Activated CD4-positive, alpha-beta T cell treated with anti-CD3 and anti-CD28 coated beads, Interleukin-2, amount 10 ng/mL, durations not matched to agents 7 days and 5 days (primary cell): ENCODE measurements at places on chromosomes 1 and 21. TPM values are rescaled to one million over a fixed set of nuclear protein-coding genes. Genes with fewer than 3 reads are reported as not detected.

The KIAA1614 gene
- total RNA-seq, result 0.22 TPM

The KTI12 gene
- total RNA-seq, result 12.9 TPM

The PGBD5 gene
- total RNA-seq, result not detected

DNA sequence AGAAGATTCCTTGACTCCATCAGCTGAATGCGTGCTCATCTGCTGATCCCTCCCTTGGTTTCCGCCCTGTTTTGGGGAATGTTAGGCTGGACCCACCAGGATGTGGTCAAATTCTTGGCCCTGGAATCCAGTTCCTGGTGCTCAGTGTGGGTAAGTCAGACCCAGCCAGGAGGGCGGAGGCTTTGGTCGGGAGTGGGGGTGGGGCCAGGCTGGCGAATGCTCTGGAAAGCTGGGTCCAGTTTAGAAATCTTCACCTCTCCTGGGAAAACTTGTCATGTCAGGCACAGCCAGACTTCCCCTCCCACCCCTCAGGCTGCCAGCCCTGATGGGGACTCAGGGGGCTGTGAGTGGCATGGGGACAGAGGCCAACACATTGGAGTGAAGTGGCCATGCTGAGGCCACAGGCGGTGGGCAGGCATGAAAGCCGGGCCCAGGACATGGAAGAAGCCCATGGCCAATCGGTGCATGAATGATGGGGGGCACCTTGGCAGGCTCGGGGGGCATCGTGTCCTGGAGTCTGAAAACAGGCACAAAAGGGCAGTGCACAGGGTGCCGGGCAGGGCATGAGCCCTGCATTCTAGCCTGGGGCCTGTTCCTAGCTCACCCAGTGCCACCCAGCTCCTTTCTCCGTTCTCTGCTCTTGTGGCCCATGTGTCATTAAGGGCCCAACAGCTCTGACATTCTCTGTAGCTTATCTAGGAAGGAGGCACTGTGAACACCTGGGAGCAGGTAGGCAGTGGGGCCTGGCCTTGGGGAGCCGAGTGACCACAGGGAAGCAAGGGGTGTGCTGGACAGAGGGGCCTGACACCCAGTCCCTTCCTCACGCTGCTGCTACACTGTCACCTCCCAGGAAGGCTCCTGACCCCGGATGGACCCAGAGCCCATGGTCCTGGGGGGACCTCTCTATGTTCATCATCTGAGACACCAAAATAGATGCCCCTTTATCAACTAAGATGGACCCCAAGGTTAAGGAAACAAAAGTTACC is 14.6 kb upstream of the PADI1 start:
- peaks cover 5% of the 10 kb centered on the region for H3K27me3 ChIP-seq
- H3K4me3 ChIP-seq, result no peak overlapping the region
- no peaks in the 10 kb centered on the region for H3K36me3 ChIP-seq
- no peak overlapping the region for H3K27ac ChIP-seq

- DNase-seq, result no peak
- no peak overlapping the region for H3K27ac ChIP-seq
- no peak overlapping the region for H3K4me3 ChIP-seq
- peaks cover 12% of the 10 kb centered on the region for H3K27me3 ChIP-seq
- H3K36me3 ChIP-seq, result no peaks in the 10 kb centered on the region
- H3K4me1 ChIP-seq, result no peaks in the 10 kb centered on the region
Observed at GRCh38 chr1:53448241-53448841, 10.9 kb upstream of the DMRTB1 start.

- H3K36me3 ChIP-seq, result no peaks in the 10 kb centered on the region
- H3K4me1 ChIP-seq, result no peaks in the 10 kb centered on the region
- H3K27me3 ChIP-seq, result no peaks in the 10 kb centered on the region
Observed at GRCh38 chr1:238119060-238119459, 228.3 kb upstream of the ZP4 start.

DNA sequence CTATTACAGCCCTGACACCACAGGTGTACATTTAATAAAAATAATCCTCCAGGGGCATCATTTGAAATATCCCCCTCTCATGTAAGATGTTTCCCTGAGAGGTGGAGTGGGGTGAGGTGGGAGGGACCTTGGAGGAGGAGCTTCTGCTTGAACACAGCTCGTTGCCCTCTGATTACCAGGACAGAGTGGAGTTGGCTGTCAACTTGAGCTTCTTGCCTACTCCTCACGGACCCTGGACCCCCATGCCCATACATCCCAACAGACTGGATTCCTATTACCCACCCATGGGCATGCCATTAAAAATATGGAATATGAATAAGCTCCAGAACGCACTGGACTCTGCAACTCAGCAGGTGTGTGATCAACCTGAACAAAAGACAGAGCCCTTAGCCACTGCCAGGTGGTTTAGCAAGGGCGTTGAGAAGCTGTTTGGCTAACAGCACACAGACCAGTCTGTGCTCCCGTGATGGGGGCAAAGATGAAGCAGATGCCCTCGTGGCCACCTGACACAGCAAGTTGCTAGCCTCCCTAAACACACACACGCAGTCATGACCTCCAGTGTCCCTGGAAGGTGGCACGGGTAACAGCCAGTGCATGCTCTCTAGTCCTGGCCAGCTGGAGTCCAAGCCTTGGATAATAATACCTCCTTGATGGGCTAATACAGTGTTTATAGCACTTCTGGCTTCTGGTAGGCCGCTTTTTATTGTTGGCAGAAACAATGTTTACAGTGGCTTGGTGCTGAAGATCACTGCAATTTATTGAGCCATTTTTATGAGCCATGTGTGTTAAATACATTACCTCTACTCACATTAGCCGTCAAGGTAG is 155.0 kb downstream of the TOMM20 start:
- H3K4me1 ChIP-seq, result peaks cover 79% of the 10 kb centered on the region
- H3K27me3 ChIP-seq, result no peaks in the 10 kb centered on the region
- H3K4me3 ChIP-seq, result no peak overlapping the region

DNA sequence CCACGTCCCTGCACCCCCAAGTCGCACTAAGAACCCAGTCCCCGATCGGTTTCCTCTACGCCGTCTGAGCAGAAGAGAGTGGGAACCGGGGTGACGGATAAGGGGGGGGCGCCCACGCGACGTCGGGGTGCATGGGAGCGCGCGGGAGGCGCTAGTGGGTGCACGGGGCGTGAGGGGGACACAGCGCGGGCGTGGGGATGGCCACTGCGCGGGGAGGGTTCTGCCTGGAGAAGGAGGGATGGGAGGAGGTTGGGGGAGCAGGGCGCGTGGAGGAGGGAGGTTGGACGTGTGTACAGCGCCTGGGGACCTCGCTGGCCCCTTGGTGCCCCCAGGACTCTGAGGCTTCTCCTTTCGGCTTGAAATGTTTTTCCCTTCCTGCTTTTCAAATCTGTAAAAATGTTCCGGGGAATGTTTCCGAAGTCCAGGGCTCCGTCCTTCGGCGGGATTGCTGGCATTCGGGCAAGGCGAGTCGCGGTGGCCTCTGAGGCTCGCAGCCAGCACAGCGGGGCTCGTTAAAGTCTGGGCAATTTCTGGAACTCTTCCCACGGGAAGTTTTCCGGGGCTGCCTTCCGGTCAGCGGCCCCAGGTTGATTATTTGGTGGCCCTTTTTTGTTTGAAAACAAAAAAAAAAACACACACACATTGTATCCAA is 13.1 kb downstream of the RNF220 start:
- H3K27ac ChIP-seq, result no peak overlapping the region
- no peaks in the 10 kb centered on the region for H3K36me3 ChIP-seq
- H3K4me3 ChIP-seq, result no peak overlapping the region
- H3K4me1 ChIP-seq, result peaks cover 3% of the 10 kb centered on the region
- peaks cover 64% of the 10 kb centered on the region for H3K27me3 ChIP-seq
- DNase-seq, result no peak

GRCh38 chr1:216032284-216032683 is 391.0 kb downstream of the USH2A start:
- H3K27ac ChIP-seq, result no peak overlapping the region
- no peaks in the 10 kb centered on the region for H3K4me1 ChIP-seq
- no peak for DNase-seq

- no peaks in the 10 kb centered on the region for H3K36me3 ChIP-seq
- H3K4me3 ChIP-seq, result no peak overlapping the region
- no peak for DNase-seq
- no peak overlapping the region for H3K27ac ChIP-seq
Observed at GRCh38 chr1:4853904-4854303, 199.5 kb downstream of the AJAP1 start.

DNA sequence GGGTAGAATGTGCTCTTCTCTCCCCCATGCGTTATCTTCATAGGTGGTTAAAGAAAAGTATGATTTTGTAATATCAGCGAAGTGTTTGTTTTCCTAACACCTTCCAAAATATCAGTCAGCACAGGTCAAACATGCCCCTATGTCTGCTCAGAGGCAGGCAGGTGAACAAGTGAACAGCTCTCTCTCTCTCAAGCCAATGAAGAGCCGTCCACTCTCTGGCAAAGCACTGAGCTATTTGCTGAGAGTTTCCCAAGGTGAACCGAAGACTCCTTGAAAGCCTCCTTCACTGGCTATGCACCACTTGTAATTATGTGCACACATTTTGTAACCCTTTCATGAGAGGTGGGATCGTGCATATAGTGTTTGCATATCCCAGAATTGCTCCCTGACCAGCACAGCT is 47.7 kb downstream of the ST6GALNAC3 start:
- no peaks in the 10 kb centered on the region for H3K4me1 ChIP-seq
- no peak overlapping the region for H3K27ac ChIP-seq
- no peak overlapping the region for H3K4me3 ChIP-seq
- no peaks in the 10 kb centered on the region for H3K27me3 ChIP-seq
- no peaks in the 10 kb centered on the region for H3K36me3 ChIP-seq
- DNase-seq, result no peak

- no peaks in the 10 kb centered on the region for H3K4me1 ChIP-seq
- H3K4me3 ChIP-seq, result no peak overlapping the region
- H3K27me3 ChIP-seq, result peaks cover 8% of the 10 kb centered on the region
- H3K27ac ChIP-seq, result no peak overlapping the region
Observed at GRCh38 chr1:184771190-184771691, 16.6 kb upstream of the EDEM3 start.

DNA sequence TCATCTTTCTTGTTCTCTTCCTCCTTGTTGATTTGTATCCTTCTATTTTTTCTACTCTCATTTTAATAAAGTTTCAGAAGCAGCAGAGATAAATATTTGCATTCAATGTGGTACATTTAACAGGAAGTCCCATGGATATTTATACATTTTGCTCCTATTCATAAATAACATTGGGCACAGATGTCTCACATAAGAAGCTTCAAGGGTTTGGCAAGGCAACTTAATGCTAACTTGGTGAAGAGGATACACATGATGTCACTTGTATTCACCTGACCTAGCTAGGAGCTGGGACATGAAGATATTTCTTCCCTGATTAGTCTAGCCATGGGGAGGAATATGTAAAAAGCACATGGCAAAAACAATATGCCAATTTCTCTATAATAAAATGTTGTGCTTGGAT is 65.1 kb upstream of the DUSP10 start:
- no peak overlapping the region for H3K27ac ChIP-seq
- no peak for DNase-seq
- H3K27me3 ChIP-seq, result no peaks in the 10 kb centered on the region
- peaks cover 22% of the 10 kb centered on the region for H3K4me1 ChIP-seq

DNA sequence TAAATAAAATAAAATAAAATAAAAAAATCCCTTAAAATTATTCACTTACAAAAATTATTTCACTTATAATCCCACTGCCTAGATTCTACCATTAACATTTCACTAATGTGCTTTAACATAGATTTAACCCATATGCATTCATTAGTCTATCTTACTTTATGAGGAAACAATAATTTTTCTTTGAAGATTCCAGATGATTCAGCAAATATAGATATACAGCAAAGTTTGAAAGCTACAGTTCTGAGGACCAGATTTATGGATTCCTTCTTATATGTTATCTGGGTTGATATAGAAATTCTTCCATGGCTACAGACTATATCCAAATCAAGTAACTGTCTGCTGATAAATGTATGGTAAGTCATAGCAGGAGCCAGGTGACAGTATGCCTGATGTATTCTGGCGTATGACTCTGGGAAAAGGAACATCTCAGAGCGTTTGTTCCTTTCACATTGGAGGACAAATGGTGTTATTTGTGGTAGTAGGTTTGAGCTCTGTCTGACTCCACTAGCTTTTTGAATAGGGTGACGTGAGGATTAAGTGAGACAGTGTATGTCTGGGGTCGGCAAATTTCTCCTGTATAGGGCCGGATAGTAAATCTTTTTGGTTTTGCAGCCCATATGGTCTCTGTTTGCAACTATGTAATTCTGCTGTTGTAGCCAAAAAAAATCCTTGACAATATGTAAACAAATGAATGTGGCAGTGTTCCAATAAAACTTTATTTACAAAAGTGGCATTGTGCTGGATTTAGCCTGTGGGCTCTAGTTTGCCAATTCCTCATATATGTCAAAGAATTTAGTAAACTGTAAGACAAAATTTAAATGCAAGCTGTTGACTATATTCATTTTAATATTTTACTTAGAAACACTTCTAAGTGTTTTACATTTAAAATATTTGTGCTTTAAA is 9.3 kb downstream of the MAP3K21 start:
- peaks cover 29% of the 10 kb centered on the region for H3K27me3 ChIP-seq
- H3K4me3 ChIP-seq, result no peak overlapping the region
- H3K27ac ChIP-seq, result no peak overlapping the region
- H3K4me1 ChIP-seq, result no peaks in the 10 kb centered on the region

DNA sequence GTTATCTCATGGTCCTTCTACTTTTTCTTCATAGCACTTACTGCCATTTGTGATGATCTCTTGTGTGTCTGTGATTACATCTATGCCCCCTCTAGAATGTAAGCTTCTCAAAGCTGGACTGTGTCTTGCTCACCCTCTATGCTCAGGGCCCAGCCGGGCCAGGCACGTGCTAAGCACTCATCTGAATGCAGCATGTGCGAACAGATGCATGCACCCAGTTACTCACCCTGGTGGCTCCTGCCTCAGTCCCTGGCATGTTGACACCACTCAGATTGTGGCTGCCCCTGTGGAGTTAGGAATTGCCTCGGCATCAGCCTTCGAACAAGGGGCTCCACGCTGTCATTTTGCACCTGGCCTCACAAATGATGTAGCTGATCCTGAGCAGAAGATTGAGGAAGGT is 19.6 kb upstream of the PABPC4 start:
- no peak overlapping the region for H3K4me3 ChIP-seq
- peaks cover 2% of the 10 kb centered on the region for H3K27me3 ChIP-seq
- H3K27ac ChIP-seq, result no peak overlapping the region
- H3K36me3 ChIP-seq, result no peaks in the 10 kb centered on the region
- H3K4me1 ChIP-seq, result peaks cover 4% of the 10 kb centered on the region

- peak overlapping the region; percentile 19 for H3K27ac ChIP-seq
- peaks cover 14% of the 10 kb centered on the region for H3K36me3 ChIP-seq
- no peak overlapping the region for H3K4me3 ChIP-seq
- DNase-seq, result no peak
- peaks cover 50% of the 10 kb centered on the region for H3K4me1 ChIP-seq
Observed at GRCh38 chr1:230279583-230279945, 146.6 kb downstream of the PGBD5 start.

DNA sequence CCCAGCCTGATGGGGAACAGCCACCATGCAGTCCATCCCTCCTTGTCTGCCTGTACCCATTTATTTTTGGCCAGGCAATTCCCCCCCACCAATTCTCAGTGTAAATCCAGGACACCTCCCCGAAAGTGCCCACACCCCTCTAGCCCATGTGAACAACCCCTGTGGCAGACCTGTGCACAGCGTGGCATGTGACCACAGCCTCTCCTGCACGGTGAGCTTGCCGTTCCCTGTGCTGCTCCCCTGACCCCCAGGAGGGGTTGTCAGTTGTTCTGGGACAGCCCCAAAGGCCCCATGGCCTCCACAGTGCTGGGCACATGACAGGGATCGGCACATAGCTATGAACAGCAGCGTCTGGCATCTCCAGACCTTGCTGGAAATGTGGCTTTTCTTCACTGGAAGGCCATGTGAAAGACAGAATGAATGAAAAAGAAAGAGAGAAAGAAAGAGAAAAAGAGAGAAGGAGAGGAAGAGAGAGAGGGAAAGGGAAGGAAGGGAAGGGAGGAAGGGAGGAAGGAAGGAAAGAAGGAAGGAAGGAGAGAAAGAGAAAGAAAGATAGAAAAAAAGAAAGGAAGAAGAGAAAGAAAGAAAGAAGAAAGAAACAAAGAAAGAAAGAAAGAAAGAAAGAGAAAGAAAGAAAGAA is 3.9 kb downstream of the CAPN9 start:
- no peaks in the 10 kb centered on the region for H3K27me3 ChIP-seq
- H3K36me3 ChIP-seq, result no peaks in the 10 kb centered on the region
- H3K27ac ChIP-seq, result no peak overlapping the region
